ENCODE measurements at places on chromosomes 12 and 14.

GRCh38 chr14:105011312-105011990 lies 9.4 kb downstream of the CDCA4 start:
- no peak for DNase-seq

- no peak for DNase-seq
These were observed 44.9 kb downstream of the BBS10 start for GRCh38 chr12:76303365-76303764.

DNA sequence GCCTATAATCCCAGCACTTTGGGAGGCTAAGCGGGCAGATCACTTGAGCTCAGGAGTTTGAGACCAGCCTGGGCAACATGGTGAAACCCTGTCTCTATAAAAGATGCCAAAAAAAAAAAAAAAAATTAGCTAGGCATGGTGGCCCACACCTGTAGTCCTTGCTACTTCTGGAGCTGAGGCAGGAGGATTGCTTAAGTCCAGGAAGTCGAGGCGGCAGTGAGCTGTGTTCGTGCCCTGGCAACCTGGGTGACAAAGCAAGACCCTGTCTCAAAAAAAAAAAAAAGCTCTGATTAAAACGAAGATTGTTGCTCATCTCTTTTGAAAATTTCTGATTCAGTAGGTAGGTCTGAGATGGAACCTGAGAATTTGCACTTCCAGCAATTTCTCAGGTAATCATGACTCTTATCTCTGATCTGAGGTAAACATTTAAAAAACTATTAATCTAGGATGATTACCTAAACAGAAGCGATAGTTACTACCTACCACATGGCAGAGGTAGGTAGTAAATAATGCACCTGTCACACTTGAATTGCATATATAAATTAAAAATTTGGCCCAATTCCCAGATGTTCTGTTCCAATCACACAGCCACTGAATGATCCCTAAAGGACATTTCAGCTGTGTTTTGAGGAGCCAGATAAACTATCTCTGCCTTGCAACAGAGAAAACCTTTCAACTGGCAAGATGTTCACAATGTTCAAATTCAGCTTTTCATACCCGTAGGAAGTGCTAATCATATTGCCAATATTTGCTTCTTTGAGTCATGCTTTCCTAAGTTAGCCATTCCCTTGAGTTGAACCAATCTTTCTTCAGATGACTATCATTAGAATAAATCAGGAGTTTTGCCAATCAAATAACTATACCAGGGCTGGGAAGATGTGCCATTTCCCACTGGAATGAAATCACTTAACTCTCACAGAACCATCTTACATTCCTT lies 4.2 kb upstream of the TEP1 start:
- DNase-seq = no peak

DNA sequence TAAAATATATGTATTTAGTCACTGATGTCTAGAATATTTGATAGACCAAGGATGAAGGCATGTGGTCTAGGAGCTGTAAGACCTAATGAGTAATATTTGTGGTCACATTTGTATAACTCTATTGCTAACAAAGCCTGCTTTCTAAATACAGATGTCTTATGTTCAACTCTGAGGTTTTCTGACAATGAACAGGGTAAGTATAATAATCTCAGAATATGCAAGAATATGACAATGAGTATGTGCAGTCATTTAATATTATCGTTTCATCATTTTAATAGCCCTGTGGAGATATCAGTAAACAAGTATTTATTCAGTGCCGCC lies 389.6 kb downstream of the LRIG3 start:
- DNase-seq = no peak

DNA sequence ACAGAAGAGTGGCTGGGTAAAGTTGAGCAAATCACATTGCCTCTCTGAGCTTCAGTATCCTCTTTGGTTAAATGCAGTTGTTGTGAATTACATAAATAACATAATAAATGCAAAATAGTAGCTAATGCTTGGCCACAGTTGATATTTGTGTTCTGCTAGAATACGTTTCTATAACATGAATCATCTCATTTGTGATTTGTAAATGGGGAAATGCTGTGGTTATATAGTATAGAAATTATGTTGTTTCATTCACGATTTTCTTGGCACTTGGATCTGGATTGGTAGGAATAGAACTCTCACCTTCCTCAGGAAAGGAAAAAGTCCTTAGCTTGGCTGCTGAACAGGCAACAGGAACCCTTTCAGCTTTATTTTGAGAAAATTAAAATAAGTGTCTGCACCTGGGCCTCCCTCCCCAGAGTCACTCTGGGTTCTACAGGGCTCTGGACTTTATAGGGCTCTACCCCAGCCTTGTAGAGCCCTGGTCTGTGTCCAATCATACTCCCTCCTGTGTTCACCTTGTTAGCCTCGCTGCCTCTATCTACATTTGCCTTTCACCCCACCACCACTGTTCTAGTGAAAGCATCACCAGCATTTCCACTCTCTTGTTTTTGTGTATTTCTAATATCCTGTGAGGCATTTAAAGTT lies 107.7 kb upstream of the BCAT1 start:
- DNase-seq = no peak

GRCh38 chr12:28313631-28314030 lies 123.4 kb downstream of the CCDC91 start:
- no peak for DNase-seq

DNA sequence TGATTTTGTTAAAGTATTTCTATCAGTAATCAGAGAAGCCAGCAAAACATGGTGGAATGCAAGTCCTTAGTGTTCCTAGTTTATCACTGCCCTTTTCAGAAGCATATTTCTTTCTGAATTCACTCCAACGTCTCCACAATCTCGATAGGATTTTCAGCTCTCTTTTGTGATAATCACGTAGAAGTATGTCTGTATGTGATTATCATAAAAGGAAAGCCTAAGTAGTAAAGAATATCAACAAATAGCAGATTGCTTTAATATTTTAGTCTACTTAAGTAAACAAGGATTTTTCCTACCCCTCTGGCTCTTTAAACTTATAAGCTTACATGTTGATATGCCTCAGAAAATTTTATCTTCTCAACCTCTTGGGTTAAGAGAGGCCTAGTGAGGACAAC lies 147.4 kb upstream of the NUDT4 start:
- DNase-seq = no peak

GRCh38 chr12:102317155-102317554 lies 119.5 kb upstream of the PMCH start:
- no peak for DNase-seq

DNA sequence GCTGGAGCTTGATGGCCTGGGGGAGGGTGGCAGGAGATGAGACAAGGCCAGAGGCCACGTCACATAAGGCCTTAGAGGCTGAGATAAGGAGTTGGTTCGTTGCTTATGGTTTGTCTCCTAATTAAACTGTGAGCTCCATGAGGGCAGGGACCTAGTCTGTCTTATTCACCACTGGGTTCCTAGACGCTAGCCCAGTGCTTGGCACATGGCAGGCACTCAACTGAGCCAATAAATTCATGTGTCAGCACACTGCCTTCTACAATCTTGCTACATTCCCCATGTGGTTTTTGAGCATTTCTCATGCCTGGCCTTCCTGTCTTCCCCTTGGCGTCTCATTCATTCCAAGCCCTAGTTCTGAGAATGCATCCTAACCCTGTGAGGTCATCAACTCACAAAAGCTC lies 92.5 kb upstream of the MED13L start:
- no peak for DNase-seq

DNA sequence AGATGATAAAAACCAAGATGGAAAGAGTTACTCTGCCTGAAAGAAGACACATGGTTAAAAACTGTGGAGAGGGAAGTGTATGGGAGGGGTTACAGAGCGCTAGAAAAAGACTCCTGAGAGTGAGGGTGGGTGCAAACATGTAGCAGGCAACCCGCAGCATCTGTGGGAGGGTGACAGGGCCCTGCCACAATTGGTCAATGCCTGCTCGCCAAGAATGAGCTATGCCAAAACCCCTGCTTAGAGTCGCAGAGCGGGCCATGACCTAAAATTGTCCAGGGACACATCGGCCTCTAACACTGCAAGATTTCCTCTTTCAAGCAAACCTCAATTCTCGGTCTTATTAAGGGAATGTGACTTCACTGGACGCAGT lies 700 bp downstream of the PRKAG1 start:
- DNase-seq = no peak

DNA sequence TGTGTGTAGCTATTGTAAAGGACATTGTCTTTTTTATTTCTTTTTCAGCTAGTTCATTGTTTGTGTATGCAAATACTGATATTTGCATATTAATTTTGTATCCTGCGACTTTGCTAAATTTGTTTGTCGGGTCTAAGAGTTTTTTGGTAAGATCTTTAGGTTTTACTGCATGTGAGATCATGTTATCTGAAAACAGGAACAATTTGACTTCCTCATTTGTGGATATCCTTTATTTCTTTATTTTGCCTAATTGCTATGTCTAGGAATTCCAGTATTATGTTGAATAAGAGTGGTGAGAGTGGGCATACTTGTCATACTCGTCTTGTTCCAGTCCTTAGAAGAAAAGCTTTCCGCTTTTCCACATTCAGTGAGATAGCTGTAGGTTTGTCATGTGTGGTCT lies 28.8 kb downstream of the SIX4 start:
- DNase-seq = no peak
